ENCODE measurements at places on chromosomes 7 and 10.

DNA sequence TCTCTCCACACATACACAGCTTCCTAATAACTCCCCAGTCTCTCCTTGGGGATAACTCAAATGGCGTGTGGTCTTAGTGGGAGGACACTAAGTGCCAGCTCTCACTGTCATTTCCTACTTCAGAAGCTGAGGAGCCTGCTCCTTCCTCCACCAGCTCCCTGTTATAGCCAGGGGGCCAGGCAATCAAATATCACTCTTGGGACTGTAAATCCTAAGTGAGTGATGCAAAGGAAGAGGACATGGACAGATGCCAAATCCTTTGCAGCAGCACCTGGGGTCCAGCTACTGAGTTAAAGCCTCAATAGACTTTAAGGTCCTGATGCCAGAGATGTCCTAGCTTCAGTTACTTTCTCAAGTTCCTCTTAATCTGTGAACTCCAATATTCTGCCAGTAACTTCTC is 34.1 kb downstream of the SEM1 start:
- no peak for DNase-seq

- DNase-seq, result no peak
These were observed 50.9 kb downstream of the GALNT11 start for GRCh38 chr7:152076324-152076821.

DNA sequence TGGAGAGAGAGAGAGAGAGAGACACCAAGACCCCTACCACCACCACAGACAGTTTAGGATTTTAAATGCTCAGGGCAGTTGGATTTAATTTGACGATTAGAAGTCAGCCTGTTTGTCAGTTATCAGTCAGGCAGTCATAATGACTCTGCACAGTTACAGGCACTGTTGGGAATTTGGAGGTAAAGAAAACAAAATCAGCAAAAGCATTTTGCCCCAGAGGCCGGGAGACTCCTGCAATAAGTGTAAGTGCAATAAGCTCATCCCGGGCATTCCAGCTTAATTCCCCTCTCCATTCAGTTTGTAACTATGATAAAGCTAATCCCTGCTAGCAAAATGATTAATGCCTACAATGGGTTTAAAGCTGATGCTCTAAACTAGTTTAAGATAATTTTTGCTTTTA is 13.5 kb downstream of the SEMA3C start:
- DNase-seq, result no peak

- no peak for DNase-seq
These were observed 9.7 kb upstream of the CALU start for GRCh38 chr7:128729494-128729893.

- DNase-seq, result no peak
These were observed 8.3 kb downstream of the EBF3 start for GRCh38 chr10:129955601-129956285.

DNA sequence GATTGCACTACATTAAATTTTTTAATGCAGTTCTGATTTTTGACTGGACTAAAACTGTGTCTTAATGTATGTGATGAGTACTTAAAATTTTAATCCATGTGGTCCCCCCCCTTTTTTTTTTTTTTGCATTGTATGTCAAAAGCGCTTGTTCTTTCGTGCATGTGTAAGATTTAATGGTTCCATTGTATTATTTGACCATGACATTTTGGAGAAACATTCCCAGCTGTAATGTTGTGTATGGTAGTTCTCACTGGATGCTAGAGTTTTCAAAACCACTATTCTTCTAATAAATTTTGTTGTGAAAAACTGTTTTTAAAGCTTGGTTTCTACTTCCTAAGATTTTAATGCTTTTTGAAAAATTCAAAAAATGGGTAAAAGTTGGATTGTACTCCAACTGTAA is 132.0 kb downstream of the LCOR start:
- DNase-seq, result no peak

DNA sequence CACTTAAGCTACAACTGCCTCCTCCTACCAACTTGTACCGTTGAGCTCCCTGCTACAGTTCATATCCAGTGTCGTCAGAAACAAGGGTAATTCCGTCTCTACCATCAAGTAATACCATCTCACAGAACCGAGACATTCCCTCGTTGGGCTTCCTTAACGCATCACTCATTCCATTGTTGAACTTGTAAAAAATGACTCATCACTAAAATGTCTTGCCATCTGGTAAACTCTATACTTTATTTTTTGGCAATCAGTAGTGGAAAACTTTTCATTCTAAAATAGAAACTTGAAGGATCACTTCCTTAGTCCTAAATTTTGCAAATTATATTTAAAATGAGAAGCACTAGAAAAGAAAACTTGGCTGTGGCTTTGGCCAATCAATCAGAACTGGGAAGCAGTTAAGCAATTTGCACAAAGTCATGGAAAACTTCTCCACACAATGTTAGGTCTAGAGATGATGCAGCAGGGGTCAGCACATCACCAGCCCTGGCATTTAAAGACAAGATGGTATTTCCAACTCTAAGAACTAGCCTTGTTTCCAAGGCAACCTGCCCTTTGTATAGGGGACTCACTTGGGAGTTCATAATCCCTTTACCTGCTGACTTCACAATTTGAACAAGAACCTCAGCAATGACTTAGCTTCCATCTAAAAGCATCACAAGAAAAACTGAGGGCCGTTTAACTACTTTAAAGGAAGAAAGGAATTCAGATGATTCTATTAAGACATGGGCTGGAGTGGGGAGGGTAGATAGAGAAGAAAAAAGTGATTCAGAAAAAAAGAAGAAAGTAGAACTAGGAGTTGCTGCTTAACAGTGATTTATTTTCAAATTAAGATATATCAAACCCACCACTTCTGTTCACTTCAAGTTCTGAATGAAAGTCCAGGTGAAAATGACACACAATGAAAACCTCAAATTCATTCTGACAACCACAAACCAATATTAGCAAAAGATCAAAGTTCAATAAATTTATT is 288.1 kb downstream of the PARD3 start:
- DNase-seq, result no peak

DNA sequence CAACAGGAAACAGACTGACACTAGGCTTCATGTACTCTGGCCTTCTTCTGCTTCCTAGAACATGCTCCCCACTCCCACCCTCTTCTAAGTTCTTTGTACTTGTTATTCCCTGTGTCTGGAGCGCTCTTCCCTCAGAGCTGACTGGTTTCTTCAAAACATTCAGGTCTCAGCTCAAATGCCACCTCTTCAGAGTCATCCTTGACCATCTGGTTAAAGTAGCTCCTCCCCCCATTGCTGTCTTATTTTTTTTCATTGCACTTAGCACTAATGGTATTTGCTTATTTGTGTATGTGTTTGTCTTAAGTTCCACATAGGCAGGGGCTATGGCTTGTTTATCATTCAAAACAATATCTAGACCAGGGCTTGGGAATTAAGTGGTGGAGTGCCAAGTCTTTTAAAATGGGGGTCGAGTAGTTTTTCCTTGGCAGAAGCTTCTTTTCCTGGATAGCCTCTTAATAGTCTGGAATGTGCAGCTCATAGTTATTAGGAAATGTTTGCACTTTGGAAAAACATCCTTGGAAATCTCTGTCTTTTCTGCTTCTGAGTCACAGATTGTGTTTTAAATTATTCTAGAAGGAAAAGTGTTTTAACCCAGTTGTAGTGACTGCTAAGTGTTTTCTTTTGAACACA is 60.0 kb downstream of the RALA start:
- no peak for DNase-seq

DNA sequence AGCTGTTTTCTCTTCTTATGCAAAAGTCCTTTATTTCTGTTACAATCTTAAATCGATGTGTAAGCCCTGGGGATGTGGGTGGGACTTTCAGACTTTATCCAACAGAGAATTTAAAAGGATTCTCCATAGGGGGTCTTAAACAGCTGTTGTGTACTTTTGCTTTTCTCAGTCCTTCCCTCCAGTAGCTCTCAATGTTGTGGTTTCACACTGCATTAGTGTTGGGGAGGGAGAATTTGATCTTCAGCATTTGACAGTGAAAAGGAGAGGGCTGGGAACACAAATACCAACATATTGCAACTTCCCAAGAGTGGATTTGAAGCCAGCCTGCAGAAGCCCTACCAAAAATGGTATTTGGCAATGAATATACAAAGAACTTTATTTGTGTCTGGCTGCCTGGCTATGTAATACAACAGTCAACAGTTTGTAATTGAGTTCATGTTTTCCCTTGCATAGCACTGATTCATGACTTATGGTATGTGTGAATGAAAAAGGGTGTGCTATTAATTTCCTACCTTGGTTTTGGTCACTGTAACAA is 80.1 kb upstream of the CAPZA2 start:
- no peak for DNase-seq

DNA sequence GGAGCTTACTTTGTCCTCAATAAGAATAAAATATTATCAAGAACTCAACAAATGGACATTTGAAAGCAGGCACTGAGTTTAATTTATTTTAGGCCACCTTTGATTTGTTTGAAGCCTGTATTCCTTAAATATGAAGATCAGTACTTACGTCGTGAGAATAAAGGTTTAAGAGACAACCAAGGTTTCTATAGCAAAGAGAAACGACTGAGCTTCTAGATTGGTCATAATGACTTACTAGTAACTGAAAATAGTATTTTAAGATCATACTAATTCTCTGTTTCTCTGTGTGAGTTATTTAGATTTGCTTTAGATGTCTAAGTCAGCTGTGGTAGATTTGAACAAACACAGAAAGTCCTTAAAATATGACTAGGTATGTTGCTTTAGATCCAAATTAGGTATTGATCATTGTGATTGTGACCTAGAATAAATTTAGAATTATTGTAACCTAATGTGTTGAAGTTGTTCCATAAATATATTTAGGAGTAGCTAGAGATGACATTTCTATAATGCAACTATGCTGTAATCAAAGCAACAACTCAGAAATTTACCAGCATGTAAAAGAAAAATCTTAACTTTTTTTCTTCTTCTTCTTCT is 2.4 kb upstream of the GLCCI1 start:
- DNase-seq, result no peak

GRCh38 chr7:40884241-40884640 is 749.4 kb downstream of the SUGCT start:
- DNase-seq, result no peak

GRCh38 chr7:154776350-154776749 is 226.6 kb downstream of the PAXIP1 start:
- DNase-seq, result no peak

DNA sequence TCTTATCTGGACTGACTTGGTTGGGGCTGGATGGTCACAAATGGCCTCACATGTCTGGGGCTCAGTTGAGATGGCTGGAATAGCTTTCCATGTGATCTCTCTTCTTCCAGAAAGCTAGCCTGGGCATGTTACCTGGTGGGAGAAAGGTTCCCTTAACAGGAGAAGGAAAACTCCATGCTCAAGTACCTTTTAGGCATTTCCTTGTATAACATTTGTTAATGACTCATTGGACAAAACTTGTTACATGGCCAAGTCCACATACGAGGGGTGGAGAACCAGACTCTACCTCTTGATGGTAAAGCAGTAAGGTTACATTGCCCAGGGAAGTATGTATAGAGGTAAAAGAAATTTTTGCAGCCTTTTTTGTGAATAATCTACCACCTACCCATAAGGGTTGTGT is 826.4 kb downstream of the LRMDA start:
- DNase-seq, result no peak

- DNase-seq, result no peak
These were observed 70.9 kb downstream of the CTBP2 start for GRCh38 chr10:125089469-125089868.

GRCh38 chr7:105388356-105389087 is at the start of gene SRPK2:
TSS of gene SRPK2 (minus strand) at chr7:105388921.
- DNase-seq, result peak; percentile 35

- no peak for DNase-seq
These were observed 25.7 kb downstream of the CACNA2D1 start for GRCh38 chr7:82417898-82418297.

GRCh38 chr7:1086588-1087464 is 1.1 kb upstream of the GPER1 start:
- peak; percentile 29 for DNase-seq

DNA sequence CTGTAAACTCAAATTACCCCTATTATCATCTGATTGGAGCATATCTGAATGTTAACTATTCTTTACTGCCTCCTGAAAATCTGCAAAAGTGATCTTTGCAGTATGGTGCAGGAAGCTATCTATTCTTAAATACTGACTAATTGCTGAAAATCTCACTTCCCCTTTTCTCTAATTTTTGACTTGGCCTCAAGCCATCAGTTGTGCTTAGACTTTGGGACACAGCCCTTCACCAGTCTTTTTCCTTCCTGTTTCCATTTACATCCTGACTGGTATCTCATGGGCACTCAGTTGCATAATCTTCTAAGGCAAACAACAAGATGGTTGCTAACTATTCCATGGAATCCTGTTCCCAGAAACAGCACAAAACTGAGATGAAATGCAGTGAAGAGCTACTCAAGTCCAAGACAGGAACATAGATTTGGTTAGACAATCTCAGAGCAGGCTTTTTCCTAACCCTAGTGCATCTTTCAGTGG is 228.5 kb downstream of the SORCS1 start:
- DNase-seq, result no peak

DNA sequence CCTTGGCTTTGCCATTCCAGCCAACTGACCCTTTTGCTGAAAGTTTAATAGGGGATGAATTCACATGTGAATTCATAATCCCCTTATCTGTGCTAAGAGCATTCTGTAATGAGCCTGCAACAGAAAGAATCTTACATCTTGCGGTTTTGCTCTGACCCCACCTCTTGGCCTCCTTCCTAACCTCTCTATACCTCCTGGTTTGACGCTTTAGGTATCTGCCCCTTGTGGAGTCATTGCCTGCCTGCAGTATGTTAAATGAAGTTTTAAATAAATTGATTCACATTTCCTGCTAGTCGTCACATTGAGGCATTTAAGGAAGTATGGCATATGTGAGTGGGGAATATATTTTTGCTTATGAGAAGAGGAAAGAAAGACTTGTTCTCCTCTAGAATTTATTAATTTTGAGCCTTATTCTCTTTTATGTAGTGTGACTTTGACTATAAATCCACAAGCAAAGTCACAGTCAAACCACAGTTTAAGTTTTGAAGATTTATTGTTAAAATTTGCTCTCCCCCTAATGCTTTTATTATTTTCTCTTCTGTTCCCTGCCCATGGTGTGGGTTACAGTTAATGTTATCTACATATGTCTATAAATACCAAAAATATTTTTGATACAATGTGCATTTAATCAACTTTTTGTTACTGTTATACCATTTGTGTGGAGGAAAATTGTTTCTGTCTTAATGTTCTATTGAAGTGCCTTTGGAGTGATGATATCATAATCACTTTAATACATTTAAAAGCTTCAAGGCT is 60.9 kb downstream of the LRMDA start:
- DNase-seq, result no peak

DNA sequence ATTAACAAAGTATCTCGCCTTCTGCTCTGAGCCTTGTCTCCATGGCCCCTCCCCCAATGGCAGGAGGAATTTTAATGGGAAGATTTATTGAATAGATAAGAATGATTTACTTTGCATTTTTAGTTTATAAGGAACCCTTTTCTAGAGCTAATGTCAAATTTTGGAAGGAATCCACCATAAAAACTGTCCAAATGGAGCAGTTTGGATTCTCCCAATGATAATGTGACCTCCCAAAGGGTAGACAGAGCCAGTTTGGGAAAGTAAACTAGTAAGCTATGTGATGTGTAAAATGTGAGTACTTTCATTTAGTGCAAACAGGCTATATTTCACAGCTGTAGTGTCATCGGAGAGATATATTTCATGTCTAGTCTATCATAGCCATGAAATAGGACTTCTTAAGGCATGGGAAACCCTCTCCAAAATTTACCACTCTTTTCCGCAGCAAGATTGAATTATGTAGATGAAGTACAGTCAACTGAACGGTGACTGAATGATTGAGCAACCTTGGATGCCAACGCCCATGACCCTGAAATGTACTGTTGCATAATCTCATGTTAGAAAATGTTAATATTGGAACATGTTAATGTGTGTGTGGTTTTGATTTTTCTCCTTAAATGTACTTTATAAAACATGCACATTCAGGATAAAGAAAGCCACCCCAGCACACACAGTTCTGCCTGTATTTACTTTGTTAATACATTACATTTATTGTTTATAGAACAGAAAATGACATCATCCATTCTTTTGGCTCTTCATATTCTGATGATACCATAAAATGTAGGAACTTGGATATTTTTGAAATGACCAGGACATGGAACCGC is 140.6 kb downstream of the NRP1 start:
- no peak for DNase-seq

Measured in stimulated activated CD4-positive, alpha-beta T cell treated with anti-CD3 and anti-CD28 coated beads, Interleukin-1b, Interleukin-23, amount 100 ng/mL, for 1 hour (primary cell).